Colonic mucosa (tissue), 4 donors: ENCODE measurements at places on chromosomes 7 and 10.

GRCh38 chr10:114479836-114480235 lies 75.5 kb upstream of the AFAP1L2 start:
- no peak for DNase-seq

DNA sequence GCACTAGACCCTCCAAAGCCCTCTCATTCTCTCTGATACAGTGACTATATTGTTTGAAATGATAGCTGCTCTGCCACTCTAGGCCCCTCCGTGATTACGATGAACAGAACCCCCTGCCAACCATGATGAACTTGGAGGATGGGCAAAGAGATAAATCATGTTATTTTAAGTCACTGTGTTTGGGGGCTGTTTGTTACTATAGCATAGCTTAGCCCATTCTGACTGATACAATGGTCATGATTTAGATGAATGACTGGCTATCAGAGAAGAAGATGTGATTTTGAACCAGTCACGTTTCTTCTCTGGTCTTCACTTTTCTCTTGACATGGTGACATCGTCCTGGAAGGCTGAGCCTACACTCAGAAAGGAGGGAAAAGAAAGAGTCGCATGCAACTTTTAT lies 95.4 kb upstream of the HABP2 start:
- no peak for DNase-seq

DNA sequence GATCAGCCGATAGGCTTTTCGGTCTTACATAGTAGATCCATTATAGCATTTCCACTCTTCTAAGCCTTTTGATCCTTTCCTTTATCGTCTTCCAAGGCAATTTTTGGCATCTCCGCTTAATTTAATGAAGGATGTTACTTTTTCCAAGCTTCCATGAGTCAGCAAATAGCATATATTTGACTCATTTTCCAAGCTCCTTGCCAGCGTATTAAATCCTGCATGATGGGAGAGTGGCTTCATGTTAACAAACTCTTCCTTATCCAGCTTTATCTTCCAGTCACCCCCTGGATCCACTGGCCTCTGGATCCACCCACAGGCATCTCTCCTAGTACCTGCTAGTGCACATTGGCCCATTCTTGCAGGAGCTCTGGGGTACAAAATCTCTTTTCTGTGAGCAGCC lies 13.0 kb downstream of the OR9A2 start:
- no peak for DNase-seq

DNA sequence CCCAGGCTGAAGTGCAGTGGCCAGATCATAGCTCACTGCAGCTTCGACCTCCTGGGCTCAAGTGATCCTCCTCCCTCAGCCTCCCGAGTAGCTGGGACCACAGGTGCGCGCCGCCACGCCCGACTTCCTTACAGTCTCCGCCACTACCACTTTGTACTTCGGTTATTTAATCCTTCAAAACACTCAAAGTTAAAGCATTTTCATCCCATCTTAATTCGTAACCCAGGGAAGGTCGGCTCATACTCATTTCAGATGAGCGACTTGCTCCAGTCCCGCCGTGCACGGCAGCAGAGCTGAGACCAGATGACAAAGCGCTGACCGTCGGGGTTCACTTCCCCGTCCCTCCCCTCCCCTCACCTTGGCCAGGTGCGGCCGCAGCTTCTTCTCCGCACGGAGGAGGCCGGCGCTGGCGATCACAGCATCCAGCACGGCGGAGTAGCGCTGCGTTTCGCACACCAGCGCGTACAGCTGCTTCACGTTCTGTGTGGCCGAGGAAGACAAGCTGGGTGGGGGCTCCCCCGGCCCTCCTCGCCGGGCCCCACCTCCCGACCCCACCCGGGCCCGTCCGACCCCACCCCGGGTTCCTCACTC lies 457 bp downstream of the NSUN5 start:
- no peak for DNase-seq

- no peak for DNase-seq
Measured at GRCh38 chr7:81234896-81235295, 316.0 kb upstream of the SEMA3C start.

DNA sequence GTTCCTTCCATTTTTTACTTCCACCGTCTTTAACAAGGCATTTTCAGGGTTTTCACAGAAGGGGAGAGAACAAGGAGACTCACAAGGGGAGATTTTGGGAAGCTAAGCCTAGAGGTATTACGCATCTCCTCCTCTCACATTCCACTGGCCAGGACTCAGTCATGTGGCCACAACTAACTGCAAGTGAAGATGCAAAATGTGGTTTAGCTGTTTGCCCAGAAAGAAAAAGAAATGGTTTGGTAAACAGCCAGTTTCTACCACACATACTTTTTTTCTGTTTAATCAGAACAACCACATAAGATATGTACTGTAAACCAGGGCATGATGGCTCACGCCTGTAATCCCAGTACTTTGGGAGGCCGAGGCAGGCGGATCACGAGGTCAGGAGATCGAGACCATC lies 21.4 kb upstream of the HELLS start:
- no peak for DNase-seq

- DNase-seq, result no peak
Measured at GRCh38 chr10:47042199-47042473, 130.9 kb downstream of the PTPN20 start.

- peak; percentile 82 for DNase-seq
Measured at GRCh38 chr10:24483701-24484100, 240.0 kb downstream of the ARHGAP21 start.

- no peak for DNase-seq
Measured at GRCh38 chr7:12296051-12296570, 85.0 kb downstream of the TMEM106B start.

DNA sequence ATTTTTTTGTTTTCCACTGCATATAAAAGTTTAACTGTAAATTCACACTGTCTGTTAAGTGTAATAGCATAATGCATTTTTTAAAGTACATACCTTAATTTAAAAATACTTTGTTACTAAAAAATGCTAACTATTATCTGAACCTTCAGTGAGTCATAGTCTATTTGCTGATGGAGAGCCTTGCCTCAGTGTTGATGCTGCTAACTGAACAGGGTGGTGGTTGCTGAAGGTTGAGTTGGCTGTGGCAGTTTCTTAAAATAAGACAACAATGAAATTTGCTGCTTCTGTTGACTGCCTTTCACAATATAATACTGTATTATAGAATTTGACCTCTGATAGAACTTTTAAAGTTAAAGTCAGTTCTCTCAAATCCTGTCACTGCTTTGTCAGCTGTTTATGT lies 72.3 kb upstream of the GATAD1 start:
- DNase-seq, result no peak

- no peak for DNase-seq
Measured at GRCh38 chr10:132973903-132974241, 31.5 kb upstream of the CFAP46 start.

- DNase-seq, result no peak
Measured at GRCh38 chr7:141160246-141160860, 86.5 kb downstream of the TMEM178B start.

GRCh38 chr10:88389456-88389855 lies 193.7 kb downstream of the RNLS start:
- DNase-seq, result peak; percentile 68

DNA sequence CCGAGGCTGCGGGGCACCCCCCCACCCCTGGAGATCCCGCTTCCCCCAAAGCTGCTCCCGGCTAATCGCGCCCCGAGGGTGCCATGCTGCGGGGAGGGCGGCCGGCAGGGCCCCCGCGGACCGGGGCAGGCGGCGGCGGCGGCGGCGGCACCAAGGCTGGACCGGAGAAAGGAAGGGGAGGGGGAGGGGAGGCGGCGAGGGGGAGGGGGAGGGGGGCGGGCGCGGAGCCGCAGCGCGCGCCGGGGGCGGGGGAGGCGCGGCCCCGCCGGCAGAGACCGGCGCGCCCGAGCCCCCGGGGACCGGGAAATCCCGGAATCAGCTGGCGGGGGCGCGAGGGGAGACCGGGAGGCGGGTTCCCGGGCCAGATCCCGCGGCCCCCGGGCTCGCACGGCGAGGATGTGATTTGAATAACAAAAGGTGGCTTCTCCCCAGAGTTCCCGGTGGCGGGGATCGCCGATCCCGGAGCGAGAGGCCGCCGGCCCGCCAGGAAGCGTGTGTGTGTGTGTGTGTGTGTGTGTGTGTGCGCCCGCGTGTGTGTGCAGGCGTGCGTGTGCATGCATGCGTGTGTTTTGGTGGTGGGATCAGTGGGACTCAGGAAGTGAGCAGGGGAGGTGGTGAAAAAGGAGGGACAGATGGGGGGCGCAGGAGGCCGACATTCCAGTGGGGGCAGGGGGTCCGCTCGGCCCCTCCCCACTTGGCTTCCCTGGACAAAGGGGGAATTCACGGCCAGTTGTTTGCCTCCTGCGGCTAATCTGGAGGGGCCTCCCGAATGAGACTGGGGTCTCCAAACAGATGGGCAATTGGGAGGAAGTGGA lies 99.5 kb downstream of the HIP1 start:
- peak; percentile 47 for DNase-seq

DNA sequence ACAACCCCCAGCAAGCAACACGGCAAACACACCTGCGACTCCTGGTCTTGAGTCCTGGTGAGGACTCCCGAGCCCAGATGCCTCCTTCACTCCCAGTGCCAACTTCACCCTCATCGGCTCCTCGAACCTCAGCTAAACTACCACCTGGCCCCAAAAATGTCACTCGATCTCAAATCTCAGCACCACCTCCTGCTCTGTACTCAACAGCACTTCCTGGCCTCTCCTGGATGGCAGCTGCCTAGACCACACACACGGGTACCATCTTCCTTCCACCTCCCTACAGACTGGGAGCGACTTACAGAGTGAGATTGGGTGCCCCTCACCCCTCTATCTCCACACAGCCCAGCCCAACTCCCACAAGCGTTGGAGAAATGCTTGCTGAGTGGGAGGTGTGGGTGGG lies 123.9 kb upstream of the MGMT start:
- DNase-seq, result no peak

GRCh38 chr7:22397981-22398380 lies 41.0 kb upstream of the RAPGEF5 start:
- DNase-seq, result no peak

- no peak for DNase-seq
Measured at GRCh38 chr10:17425584-17426262, 28.7 kb downstream of the ST8SIA6 start.

- no peak for DNase-seq
Measured at GRCh38 chr7:77393261-77393660, 22.9 kb downstream of the GSAP start.

DNA sequence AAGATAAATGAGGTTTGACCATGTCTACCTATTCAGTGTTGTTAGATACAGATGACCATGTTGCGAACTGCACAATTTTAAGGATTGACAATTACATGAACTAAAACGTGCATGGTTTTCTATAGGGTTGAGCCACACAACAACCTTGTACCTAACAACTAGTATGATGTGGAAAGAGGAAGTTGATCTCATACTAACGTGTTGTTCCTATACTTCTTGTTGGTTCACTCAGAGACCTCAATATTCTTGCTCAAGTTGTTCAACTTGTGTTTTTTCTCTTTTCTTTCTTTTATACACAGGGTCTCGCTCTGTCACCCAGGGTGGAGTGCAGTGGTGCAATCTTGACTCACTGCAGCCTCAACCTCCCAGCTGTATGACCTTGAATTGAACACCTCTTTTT lies 6.1 kb upstream of the KEL start:
- DNase-seq, result no peak

DNA sequence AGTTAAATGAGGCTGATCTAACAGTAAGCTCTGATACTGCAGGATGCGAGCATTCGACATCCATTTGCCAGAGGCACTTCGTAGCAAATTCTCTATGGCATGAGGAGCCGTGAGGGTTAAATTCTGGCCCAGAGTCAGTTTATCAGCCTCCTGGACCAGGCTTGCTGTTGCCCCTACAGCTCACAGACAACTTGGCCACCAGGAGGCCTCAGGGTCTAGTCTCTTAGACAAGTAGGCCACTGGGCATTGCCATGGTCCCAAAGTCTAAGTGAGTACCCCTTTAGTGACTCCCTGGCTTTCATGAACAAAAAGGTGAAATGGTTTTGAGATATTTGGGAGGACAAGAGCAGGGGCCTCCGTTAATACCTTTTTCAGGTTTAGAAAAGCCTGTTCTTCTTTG lies 178.0 kb upstream of the MBL2 start:
- DNase-seq, result no peak

- no peak for DNase-seq
Measured at GRCh38 chr10:87523731-87524130, 19.0 kb downstream of the MINPP1 start.

DNA sequence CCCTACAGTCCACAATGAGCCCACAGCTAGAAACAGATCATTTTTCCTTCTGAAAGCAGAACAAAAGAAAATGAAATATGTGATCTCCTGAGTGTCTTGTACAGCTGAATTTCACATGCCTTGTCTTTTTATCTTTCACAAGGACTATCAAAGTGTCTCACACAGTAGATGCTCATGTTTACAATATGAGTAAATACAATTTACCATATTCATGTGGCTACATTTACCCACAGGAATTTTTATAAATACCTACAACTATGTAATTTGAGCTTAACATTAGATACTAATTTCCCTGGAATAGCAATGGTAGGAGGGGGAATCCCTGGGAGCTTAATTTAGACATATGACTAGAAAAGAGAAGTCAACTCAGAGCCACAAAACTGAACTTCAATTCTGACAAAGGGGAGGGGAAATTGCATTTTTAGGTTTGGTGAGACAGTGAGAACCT lies 186.2 kb downstream of the MACC1 start:
- DNase-seq, result no peak

DNA sequence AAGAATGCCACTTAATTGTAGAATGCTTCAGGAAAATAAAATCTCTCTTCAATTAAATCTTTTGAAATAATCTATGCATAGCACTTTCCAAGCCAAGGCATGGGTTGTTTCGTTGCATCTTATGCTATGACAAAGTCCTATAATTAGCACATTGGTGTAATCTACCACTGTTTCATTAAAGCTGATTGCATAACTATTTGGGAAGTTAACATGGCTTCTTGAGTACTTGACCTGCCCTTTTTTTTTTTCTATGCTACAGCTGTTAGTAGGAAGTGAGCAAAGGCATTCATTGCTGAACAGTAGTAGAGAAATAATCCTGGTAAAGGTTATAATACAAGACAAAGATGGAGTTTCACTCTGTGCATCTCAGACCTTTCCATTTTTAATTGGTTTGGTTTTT lies 557.2 kb upstream of the CELF2 start:
- DNase-seq, result no peak

DNA sequence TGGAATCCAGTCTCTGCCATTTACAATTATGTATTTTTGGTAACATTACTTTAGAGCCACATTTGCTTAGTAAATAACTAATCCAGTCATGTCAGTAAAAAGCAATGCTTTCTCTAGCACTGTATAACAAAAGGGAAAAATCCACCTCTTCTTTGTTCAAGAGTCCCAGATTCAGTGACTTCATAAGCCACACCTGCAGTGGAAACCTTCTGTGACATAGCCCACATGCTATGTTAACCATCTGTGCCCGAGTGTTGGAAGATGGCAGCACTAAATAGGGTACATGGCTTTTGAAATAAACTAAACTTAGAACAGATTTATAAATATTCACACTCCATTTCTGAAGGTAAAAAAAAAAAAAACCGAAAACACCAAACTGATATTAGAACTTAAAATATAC lies 83.0 kb downstream of the CTTNBP2 start:
- no peak for DNase-seq

- DNase-seq, result no peak
Measured at GRCh38 chr10:49643241-49644034, 29.6 kb downstream of the CHAT start.

DNA sequence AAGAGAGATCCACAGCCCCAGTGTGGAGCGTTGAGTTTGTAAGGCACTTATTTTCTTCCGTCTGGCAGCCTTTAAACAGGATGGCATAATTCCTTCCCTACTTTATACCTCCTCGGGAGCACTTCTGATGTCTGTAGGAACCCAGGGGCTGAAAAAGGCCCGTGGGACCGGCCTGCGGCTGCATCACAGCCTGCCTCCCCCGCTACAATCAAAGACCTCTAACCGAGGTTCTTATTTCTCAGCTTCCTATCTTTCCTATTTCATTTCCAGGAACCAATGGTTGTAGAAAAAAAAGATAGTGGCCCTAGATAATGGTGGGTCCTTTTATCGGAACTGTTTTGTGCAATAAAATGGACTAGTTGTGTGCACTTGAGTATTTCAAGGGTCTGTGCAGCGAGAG lies 4.1 kb upstream of the CTBP2 start:
- peak; percentile 11 for DNase-seq
